Foreskin fibroblast (primary cell): ENCODE measurements at places on chromosomes 7 and 10.
A peak's percentile ranks its signal among the peaks of the same experiment; 100 is the strongest.

DNA sequence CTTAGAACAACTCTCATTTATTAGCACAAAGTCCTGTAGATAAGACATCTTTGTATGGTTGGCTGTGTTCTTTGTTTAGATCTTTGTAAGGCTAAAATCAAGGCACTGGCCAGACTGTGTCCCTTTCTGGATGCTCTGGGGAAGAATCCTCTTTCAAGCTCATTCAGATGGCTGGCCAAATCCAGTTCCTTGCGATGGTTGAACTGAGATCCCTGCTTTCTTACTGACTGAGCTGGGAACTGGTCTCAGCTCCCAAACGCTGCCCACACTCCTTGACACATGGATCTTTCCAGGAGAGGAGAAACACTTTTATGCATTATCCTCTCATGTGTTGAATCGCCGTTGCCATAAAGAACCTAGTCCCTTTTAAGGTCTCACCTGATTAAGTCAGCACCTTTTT lies 586.5 kb upstream of the IGFBP3 start:
- DNase-seq = no peak

GRCh38 chr7:98203261-98203963 lies 7.8 kb upstream of the BHLHA15 start:
- DNase-seq = no peak

GRCh38 chr10:121332829-121333765 lies 265.1 kb downstream of the FGFR2 start:
- no peak for DNase-seq

DNA sequence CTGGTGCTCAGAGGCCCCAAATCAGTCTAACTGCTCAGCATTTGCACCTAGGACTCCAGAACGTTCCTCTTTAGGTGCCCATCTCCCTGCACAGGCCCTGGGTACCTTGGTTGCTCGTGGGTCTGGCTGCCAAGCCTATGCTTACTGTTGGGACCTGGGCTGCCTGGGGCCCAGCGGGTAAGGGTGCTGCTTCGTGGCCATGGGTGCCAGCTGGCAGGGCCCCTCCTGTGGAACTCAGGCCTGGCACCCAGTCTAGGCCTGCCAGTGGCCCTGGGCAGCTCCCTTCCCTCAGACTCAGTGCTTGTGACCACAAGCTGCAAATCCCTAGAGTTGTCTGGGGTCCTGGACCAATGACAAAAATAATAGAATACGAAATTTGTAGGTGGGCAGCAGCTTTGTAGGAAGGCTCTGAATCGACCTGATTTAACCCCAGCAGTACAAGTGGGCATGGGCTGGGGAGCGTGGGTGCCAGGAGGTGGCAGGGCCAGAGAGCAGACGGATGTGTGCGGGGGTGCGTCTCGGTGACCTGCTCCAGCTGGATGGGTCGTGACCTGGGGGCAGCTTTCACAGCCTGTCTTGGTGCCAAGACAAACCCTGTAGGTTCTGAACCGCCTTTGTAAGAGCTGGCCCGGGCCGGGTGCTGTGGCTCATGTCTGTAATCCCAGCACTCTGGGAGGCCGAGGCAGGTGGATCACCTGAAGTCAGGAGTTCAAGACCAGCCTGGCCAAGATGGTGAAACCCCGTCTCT lies 69.7 kb downstream of the MKI67 start:
- no peak for DNase-seq

DNA sequence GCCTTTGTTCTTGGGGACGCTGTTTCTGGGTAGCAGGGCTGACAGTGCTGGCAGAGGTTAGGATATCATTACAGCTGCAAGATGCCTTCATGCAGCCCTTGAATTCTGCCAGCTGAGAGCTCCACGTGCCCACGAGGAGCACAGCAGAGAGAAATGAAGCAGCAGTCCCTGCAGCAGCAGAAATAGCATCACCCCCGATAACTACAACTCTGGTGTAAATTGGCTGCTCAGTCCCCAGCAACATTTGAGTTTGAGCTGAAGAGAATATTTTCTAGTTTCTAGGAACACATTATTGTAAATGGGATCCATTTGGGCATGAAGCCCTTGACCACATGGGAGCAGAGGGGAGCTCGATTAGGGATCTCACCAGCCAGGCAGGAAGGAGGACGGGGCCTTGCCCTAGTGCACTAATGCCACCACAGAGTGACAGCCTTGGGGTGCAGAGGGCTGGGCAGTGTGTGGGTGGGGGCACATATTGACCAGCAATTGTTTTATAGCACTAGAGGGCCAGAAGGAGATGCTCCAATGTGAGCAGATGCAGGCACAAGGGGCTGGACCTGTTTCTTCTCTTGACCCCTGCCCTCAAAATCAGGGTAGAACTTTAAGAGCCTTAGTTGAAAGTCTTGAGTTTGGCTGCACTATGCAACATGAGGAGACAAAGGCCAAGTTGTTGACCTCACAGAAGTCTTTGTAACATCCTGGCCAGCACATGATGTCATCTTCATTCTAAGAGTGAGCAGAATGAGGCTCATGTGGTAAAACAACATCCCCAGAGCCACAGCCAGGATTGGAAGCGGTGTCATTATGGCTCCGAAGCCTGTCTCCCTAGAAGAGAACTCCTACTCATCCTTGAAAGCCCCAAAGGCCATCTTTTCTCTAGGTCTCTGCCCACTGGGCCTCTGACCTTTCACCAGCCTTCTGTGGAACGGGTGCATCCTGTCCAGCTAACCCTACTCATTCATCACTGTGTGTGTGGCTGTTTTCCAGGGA lies 52.6 kb downstream of the ADCY1 start:
- DNase-seq = no peak

GRCh38 chr7:17411922-17412321 lies 113.5 kb downstream of the AHR start:
- no peak for DNase-seq

DNA sequence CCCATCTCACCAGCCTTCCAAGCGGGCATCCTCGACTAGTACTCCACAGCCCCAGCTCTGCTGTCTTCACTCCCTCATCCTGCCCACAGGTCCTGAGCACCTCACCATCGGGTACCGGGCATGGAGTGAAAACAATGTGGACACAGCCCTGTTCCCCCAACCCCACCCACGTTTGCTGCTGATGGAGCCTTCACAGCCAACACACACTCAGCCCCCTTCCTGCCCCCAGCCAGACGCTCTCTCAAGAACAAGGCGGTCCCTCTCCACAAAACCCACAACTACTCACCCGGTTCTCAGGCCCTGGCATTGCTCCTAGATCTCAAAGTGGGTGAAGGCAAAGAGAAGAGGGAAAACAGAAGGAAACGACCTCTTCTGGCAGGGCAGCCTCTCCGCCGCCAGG lies 56.1 kb downstream of the SLIT1 start:
- no peak for DNase-seq

GRCh38 chr10:68668231-68668630 lies 52.8 kb upstream of the CCAR1 start:
- no peak for DNase-seq

- no peak for DNase-seq
Observed at GRCh38 chr7:6479067-6479466, 31.3 kb upstream of the DAGLB start.

GRCh38 chr7:87359366-87359765 lies 13.9 kb downstream of the CROT start:
- DNase-seq = peak; percentile 23

GRCh38 chr10:100625816-100626215 lies 90.1 kb downstream of the HIF1AN start:
- no peak for DNase-seq

DNA sequence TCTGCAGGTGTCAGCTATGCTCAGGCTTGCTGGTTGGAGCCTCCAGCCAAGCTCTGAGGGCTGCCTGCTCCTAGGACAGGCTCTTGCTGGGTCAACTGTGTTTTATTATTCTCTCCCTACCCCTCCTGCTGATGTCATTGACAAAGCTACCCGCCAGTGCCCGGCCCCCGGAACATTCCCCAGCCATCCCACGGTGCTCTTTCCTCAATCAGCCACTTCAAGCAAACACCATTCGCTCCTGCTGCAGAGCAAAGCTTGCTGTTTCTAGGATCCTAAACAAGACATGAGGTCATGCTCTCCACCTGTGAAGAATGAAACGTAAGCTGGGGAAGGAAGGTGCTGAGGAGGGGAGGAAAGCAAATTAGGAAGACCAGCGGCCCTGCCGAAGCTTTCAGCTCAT lies 2.1 kb upstream of the C10orf71 start:
- no peak for DNase-seq

DNA sequence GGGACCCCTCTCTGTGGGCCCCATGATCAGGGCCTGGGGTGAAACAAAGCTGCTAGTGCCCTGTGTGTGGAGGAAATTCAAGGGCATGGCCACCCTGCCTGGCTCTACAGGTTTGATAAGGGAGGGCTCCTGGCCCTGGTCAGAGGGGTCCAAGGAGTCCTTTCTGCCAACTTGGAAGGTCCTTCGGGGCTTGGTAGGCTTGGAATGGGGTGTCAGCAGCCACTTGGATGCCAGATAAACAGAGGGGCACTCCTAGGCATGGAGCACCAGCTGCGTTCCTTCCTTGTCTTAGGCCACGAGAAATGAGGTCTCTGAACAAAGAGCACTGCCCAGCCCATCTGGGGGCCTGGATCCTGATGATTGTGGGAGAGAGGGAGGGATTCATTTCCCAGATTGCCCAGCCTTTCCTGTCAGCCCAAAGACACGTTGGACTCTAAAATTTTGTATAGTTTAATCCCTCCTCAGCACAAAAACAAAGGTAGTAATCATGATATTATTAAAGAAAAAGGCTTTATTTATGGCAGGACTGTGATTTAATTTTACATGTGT lies 5.1 kb downstream of the MTURN start:
- no peak for DNase-seq

- no peak for DNase-seq
Observed at GRCh38 chr7:135178364-135178763, 7.9 kb upstream of the CYREN start.

- peak; percentile 83 for DNase-seq
Observed at GRCh38 chr10:126387931-126388911, at the start of gene ADAM12. TSS of gene ADAM12 (minus strand) at chr10:126388477. CDS start at chr10:126388145, 332 bp downstream.

DNA sequence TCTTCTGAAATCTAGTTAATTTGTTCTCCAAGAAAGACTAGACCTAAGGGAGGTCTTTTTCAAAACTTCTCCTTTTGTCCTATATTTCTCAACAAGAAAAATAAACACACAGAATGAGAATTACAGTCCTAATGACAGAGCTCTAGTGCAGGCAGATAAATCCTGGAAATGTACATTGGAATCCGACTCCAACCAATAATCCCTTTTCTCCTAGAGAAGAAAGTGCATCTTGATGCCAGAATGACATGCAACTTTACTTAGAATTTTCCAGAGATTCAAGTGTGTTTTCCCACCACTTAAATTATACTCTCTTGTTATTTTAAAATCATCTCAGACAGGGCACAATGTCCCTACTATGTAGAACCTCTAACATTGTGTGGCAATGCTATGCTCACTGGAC lies 68.2 kb downstream of the MET start:
- no peak for DNase-seq

DNA sequence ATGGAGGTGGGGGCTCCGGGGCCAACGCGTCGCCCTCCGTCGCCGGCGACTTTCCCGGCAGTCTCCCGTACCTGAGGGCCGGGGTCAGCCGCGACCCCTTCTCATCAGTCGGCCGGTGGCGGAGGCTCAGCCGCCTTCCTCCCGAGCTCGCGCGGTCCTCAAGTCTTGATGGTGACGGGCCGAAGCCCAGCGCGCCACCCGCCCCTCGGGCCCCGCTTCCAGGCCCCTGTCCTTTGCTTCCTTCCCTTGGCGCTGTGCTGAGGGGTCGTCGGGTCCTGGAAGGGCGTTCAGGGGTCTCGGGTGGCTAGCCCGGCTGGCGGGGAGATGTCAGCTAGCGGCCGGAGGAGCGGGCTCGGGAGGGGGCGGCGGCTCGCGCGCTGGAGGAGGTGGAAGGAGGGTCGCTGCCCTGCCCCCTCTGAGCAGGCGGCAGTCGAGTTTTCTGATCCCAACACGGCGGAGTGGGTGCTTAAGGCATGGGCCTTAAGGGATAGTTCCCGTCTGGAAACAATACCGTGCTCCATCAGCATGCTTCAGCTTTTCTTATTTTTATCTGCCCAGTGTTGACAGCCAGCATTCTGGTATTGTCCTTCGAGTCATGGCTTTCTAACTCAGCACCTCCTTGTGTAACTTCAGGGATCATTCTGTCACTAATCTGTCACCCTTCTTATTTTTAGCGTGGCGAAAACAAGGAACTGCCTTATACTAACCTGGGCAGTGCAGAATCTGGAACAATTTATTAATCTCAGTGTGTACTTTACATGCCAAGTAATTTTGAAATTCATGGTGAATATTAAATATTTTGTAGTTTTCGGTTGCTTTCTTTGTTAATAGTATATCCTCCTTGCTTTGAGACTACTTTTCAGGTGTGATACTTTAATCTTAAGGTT lies 748 bp downstream of the PHTF2 start:
- DNase-seq = no peak

- no peak for DNase-seq
Observed at GRCh38 chr7:39882148-39882784, 67.8 kb upstream of the CDK13 start.
